Stimulated activated CD4-positive, alpha-beta T cell treated with anti-CD3 and anti-CD28 coated beads, TNF-alpha, amount 100 ng/mL, for 48 hours (primary cell): ENCODE measurements at places on chromosomes 2 and 18.

GRCh38 chr18:36297417-36298125 is at the start of gene FHOD3:
FHOD3 (plus strand) TSS chr18:36297713; CDS start chr18:36297836, 123 bp downstream.
- no peak for DNase-seq

- DNase-seq, result no peak
These were observed 111.8 kb upstream of the ASB18 start for GRCh38 chr2:236375973-236376476.

DNA sequence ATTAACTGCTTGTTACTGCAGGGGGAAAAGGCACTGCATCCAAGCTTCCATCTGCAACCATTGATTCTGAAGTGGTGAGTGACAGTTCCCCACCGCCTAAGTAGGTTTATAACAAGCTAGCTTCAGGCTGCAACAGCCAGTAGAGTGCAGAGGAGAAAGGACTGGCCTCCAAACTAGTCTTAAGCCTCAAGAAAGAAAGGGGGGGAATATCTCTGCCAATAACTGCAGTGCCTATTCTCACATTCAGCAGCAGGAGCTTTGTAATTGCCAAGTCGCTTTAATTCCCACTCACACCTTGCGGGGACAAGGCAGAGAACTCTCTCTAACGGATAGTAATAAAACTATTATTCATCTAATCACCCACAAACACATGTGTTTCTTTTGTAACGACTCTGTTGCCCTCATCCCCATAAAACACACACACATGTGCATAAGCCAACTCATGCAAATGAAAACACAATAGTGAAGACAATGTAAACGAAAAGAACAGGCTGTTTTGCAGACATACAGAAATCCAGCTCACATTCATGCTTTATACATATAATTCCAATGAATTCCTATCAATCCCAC is 1963.3 kb upstream of the PIK3C3 start:
- DNase-seq, result no peak

GRCh38 chr18:12031846-12032245 is 50.5 kb downstream of the IMPA2 start:
- no peak for DNase-seq

GRCh38 chr2:150188800-150189199 is 298.7 kb downstream of the RND3 start:
- DNase-seq, result no peak

- no peak for DNase-seq
These were observed 67.2 kb upstream of the SMAD7 start for GRCh38 chr18:49017813-49018553.

DNA sequence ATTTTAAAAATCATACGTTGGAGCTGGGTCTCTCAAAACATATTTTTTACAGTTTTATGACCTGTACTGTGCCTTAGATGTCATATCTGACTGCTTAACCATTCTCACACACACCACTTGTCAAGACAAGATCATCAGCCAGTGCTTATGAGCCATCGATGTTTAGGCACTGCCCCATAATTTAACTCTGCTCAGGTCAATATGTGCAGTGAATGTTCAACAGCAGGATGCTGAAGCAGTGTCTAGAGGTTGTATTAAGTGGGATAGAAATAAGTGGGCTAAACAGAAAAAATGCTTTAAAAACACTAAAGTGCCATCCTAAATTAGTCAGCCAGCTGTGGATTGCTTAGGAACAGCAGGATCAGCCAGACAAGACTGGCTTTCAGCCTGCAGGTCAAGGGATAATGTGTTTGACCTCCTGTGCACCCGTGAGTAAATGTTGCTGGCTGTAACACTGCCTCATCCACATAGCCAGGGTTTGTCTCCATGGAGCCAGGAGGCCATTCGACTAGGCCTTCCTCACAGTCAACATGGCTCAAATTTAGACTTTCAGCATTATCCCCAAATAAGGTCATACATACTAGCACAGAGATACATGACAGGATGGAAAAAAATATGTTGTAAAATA is 139.0 kb upstream of the NXPH2 start:
- DNase-seq, result no peak

DNA sequence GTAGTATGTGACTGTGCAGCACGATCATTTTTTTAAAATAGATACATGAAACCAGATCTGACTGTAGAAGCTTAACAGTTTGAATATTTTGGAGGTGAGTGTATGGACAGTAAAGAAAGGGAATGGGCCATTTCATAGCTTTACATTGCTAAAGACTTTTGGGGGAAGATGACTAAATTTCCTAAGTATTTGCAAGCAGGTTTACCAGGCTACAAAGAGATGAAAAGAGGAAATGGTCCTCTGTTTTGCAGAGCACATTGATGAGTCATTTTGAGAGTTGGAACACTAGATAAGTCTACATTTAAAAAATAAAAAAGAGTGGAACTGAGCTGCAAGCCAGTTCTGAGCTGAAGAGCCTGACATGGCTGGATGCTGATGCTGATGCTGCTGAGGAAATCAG is 115.7 kb upstream of the LRATD1 start:
- no peak for DNase-seq

DNA sequence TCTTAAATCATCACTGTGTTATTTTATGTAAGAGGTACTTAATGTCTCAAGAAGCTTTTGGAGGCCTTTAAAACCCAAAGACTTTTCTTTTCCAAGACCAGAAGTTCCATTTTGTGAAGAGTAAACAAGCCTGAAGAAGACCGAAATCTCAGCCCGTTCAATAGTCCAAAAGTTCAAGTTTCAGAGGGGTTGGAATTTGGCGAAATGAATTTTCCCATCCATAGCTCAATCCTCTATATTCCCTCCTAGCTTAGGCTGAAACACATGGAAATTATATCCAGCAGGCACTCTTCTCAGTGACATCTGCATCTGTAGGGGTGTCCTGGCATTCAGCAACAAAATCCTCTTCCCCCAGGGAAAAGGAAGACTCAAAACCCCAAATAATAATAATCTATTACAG is 344.6 kb downstream of the ARHGAP15 start:
- DNase-seq, result no peak

GRCh38 chr2:58865436-58865835 is 624.3 kb upstream of the FANCL start:
- DNase-seq, result no peak

DNA sequence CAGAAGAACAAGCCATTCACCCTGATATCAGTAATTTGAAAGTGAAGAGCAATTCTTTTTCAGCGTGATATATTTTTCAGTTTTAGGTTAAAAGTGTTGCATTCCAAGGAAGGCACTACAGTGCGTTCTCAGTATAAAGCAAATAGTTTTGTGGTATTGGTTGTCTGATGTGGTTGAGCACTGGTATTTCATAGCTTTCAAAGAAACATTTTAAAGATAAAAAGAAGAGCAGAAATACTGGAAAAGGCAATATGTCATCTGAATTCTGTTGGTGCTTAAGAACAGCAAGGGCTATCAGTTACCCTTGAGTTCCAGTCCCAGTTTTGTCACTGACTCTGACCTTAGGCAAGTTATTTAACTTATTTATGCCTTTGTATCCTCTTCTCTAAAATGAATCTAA is 191.6 kb downstream of the BABAM2 start:
- no peak for DNase-seq

DNA sequence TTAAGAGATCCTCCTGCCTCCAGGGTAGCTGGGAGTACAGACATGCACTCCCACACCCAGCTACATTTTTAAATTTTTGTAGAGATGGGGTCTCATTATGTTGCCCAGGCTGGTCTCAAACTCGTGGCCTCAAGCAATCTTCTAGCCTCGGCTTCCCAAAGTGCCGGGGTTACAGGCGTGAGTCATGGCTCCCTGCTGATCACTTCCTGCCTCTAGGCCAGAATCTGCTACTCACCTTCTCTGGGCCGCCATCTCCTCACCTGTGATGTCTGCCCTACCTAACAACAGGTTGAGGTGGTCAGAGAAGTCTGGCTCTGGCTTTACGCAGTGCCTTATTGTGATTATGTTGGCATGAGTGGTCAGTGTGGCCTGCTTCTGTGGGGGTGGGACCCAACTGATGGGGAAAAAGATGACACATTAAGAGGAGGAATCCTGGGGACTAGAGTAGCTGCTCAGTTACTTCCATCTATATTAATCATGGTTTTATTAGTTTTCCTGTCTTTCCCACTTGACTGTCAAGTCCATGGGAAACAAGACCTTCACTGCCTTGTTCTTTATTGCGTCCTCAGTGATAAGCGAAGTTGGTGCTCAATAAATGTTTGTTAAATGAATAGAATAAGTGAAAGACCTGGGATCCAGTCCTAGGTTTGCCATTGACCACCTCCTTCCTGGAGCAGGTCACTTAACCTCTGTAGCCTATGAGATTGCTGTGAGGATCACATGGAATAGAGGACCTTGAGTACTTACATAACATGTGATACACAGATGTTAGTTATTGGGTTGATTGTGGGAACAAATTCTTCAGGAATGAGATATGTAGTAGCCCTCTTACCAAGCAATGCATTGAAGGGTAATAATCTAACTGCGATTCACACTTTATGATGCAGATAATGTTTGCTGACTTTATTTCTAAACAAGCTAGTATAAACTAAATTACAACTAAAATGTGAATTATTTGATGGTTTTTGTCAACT is 15.7 kb downstream of the KCTD1 start:
- no peak for DNase-seq

DNA sequence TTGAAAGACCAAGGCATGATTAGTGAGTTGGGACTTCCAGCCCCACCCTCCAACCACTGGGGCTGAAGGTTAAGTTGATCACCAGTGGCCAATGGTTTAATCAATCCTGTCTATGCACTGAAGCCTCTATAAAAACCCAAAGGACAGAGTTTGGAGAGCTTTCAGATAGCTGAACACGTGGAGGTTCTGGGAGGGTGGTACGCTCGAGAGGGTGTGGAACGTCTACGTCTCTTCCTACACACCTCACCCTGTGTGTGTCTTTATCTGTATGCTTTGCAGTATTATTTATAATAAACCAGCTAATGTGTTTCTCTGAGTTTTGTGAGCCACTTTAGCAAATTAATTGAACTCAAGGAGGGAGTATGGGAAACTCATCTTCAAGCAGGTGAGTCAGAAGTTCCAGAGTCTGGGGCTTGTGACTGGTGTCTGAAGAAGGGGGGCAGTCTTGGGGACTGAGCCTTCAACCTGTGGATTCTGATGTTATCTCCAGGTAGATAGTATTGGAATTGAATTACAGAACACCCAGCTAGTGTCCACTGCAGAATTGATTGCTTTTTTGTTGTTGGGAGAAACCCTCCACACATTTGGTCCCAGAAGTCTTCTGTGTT is 20.3 kb downstream of the ACTR3 start:
- DNase-seq, result peak; percentile 41

- DNase-seq, result no peak
These were observed 1.7 kb downstream of the CYB5A start for GRCh38 chr18:74290021-74290420.

- peak; percentile 26 for DNase-seq
These were observed 3.5 kb upstream of the BCL2 start for GRCh38 chr18:63322908-63323634.

DNA sequence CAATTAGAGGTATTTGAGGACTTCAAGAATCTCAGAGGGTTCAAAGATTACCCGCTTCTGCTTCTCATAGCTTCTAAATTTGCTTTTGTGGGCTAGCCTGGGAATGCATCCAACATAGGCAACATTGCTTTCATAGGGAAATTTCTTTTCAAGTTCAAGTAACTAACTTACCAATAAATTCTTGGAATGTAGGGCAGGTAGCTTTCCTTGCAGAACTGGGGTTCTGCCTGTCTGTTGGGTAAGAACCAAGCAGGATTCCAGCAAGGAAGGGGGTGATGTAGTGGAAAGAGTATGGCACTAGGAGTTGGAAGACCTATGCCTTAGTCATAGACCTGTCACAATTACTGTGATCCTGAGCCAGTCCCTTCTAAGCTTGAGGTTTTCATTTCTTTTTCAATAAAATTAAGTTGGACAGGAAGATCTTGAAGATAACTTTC is 164.1 kb downstream of the FHOD3 start:
- DNase-seq, result no peak

- DNase-seq, result no peak
These were observed 3.3 kb downstream of the UGT1A9 start for GRCh38 chr2:233674995-233675394.

GRCh38 chr2:232794981-232795380 is 18.6 kb upstream of the KCNJ13 start:
- no peak for DNase-seq

DNA sequence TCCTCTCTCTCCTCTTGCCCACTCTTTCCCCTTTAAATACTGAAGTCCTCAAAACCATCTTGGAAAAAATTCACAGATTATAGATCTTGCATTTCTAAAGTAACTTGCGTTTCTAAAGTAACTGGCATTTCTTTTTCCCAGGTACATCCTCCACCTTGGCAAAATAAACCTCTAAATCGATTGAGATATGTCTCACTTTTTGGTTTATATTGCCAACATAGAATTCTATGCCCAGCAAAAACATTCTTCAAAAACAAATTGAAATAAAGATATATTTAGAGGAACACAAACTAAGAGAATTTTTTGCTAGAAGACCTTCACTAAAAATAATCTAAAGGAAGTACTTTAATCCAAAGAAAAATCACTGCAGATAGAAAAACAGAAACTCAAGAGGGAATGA is 122.5 kb upstream of the RBMS1 start:
- no peak for DNase-seq

DNA sequence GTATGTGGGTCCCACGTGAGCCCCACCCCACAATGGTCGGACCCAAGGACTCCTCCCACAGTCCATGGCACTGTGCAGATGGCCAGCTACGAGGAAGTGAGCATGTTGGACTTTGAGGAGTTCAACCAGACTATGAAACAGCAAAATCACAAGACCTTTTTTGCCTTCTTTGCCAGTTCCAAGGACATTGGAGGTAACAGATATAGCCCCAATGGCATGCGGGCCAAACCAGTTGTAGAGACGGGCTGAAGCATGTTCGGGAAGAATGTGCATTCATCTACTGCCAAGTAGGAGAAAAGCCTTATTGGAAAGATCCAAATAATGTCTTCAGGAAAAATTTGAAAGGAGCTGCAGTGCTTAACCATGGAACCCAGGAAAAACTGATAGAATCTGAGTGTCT is 12.6 kb downstream of the DNER start:
- no peak for DNase-seq

DNA sequence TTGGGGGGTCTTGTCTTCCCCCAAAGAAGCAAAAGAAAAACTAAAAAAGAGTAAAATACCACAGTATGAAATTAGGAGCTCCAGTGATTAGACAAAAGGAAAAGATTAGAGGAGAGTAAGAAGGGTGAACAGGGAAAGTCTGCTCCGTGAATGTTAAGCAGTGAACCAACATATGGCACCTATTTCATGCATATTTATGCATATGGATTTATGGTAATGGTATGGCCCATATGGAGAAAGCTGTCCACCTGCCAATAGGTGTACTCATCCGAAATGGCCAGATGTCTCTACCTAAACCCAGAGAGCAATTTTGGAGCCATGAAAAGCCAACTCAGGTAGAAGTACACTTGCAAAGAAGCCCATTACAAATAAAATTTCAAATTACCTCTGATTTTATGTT is 404.0 kb upstream of the RAB6C start:
- no peak for DNase-seq

- DNase-seq, result no peak
These were observed 31.5 kb upstream of the LYPD6B start for GRCh38 chr2:149006883-149007543.

GRCh38 chr2:137870682-137871081 is 93.6 kb upstream of the HNMT start:
- no peak for DNase-seq
